CD8-positive, alpha-beta memory T cell (primary cell): ENCODE measurements at places on chromosomes 4 and X.
A peak's percentile ranks its signal among the peaks of the same experiment; 100 is the strongest.

DNA sequence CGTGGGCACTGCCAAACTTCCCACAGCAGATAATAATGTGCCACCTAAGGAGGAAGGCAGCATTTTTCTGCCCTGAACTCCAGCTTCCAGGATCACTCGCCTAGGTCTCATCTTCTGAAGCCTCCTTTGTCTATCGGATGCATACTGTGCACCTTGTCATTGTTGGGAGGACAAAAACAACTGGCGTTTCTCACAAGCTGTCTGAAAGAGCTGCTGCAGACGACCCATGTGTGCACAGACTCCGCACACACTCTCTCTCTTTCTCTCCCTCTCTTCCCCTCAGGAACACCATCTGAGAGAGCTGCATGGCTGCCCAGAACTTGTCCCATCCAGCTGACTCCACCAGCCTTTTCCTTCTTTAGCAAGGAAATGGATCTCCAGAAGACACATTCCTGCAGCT lies 83.0 kb downstream of the MAML3 start:
- H3K27ac ChIP-seq, result no peak overlapping the region
- peak overlapping the region; percentile 8 for H3K4me3 ChIP-seq
- H3K27me3 ChIP-seq, result no peaks in the 10 kb centered on the region
- peaks cover 30% of the 10 kb centered on the region for H3K4me1 ChIP-seq
- no peak for DNase-seq
- no peaks in the 10 kb centered on the region for H3K36me3 ChIP-seq

GRCh38 chr4:40865696-40866095 lies 115.9 kb downstream of the NSUN7 start:
- H3K36me3 ChIP-seq, result no peaks in the 10 kb centered on the region
- DNase-seq, result no peak
- no peak overlapping the region for H3K27ac ChIP-seq
- no peaks in the 10 kb centered on the region for H3K4me1 ChIP-seq

DNA sequence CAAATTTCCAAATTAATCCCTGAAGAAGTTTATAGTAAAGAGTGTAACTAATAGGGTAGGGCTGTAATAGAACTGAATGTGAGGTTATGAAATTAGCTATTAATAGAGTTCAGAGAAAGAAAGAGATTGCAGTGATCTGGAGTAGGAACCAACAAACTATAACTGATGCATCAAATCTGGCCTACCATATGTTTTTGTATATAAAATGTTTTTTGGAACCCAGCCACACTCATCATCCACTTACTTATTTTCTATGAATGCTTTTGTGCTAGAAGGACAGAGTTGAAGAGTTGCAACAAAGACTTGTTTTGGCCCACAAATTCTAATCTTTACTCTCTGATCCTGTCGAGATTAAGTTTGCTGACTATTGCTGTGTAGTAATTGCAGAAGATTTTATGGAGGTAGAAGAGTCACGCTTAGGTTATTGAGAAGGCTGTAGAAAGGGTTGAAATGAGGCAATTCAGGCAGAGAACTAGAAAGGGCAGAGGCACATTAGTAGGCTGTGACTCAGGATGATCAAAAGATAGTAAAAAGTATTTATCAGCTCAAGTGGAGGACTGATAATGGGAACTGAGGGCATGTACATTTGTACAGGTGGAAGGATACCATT lies 298.7 kb upstream of the EMCN start:
- no peak overlapping the region for H3K4me3 ChIP-seq
- no peaks in the 10 kb centered on the region for H3K36me3 ChIP-seq
- no peaks in the 10 kb centered on the region for H3K27me3 ChIP-seq
- H3K27ac ChIP-seq, result no peak overlapping the region
- no peaks in the 10 kb centered on the region for H3K4me1 ChIP-seq

DNA sequence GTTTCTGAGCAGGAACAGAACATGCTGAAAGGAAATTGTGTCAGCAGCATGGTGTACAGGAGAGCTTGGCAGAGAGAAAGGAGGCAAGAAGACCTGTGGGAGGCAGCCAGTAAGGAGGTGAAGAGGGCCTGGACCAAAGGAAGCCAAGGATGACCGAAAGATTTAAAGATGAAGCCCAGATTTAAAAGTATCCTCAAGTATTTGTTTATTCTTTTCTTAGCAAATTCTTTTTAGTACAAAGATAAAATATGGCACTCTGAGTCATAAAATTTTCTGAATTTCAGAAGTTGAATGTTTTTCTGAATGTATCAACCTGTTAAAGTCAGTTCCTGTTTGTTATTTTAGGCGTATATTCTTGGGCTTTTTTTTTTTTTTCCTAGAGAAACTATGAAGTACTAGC lies 3.5 kb downstream of the PKD2 start:
- no peak overlapping the region for H3K4me3 ChIP-seq
- H3K4me1 ChIP-seq, result peaks cover 6% of the 10 kb centered on the region
- H3K27me3 ChIP-seq, result no peaks in the 10 kb centered on the region
- H3K36me3 ChIP-seq, result no peaks in the 10 kb centered on the region
- no peak for DNase-seq

- no peak for DNase-seq
- H3K4me3 ChIP-seq, result no peak overlapping the region
- H3K27ac ChIP-seq, result no peak overlapping the region
- H3K27me3 ChIP-seq, result no peaks in the 10 kb centered on the region
- H3K36me3 ChIP-seq, result no peaks in the 10 kb centered on the region
These were observed 44.1 kb upstream of the PRKX start for GRCh38 chrX:3757510-3758025.
